ENCODE measurements at places on chromosomes 7 and 10.

GRCh38 chr7:10981317-10981716, 7.6 kb downstream of the PHF14 start:
- DNase-seq = no peak

DNA sequence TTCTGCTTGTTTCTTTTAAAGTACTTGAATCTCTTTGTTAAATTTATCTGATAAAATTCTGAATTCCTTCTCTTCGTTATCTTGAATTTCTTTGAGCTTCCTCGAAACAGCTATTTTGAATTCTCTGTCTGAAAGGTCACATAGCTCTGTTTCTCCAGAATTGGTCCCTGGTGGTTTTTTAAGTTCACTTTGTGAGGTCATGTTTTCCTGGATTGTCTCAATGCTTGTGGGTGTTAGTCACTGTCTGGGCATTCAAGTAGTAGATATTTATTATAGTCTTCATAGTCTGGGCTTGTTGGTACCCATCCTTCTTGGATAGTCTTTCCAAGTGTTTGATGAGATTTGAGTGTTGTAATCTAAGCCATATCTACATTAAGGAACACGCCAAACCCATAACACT, 1060.6 kb downstream of the LRMDA start:
- DNase-seq = no peak

DNA sequence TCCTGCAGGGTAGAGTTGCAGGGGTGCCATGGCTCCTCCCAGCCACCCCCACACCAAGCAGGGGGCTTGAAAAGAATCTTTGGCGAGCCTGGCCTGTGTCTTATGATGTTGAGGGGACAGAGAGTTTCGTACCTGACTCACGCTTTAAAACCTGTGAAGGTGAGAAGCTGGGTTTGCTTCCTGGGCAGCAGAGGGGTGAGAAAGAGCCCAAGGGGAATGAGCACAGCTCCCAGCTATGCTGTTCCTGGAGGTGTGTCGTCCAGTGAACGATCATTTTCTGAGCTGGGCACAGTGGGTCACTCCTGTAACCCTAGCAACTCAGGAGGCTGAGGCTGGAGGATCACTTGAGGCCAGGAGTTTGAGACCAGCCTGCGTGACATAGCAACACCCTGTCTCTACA, 13.5 kb upstream of the ADRB1 start:
- no peak for DNase-seq

GRCh38 chr7:46993396-46993795, 588.5 kb downstream of the TNS3 start:
- DNase-seq = peak; percentile 40

- no peak for DNase-seq
Observed at GRCh38 chr7:39609935-39610263, 13.5 kb upstream of the RALA start.

All from right cardiac atrium (tissue), 5 donors.